Fibroblast of upper back skin (primary cell): ENCODE measurements at places on chromosomes 11 and 22.

DNA sequence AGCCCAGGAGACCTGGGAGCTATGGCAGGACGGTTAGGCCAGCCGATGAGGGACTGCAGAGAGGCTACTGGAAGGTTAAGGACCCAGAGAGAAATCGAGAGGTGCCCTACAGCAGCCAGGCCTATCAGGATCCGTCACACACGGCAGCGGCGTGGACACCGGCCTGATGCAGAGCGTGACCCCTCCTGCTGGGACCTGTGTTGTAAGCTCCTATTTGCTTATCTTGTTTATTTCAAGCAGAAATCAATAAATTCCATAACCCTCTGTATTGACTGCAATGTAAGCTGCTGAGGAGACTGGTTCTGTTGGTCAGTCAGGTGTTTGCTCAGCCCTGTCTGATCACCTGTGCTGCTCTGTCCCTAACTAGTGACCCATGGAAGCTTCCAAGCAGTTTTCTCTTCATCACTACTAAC, 39.9 kb downstream of the PPP2R1B start:
- DNase-seq: no peak

- DNase-seq: no peak
Observed at GRCh38 chr11:107044503-107044902, 26.2 kb upstream of the GUCY1A2 start.

GRCh38 chr11:66904981-66905521, 48.2 kb downstream of the LRFN4 start:
- no peak for DNase-seq

- no peak for DNase-seq
Observed at GRCh38 chr11:102155676-102156075, 45.4 kb downstream of the YAP1 start.

DNA sequence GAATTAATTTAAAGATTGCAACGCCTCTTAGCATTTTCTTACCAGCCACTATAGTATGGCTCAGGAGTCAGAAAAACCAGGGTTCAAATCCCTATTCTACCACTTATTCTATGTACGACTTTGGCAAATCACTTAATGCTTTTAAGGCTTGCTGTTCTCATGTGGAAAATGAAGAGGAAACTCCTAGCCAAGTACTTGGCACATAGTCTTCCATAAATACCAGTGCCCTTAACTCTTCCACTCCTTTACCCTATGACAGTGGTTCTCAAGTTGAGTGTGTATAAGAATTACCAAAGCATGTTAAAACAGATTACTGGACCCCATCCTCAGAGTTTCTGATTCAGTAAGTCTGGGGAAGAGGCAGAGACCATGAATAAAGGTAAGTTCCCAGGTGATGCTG, 107.6 kb downstream of the RBFOX2 start:
- no peak for DNase-seq

DNA sequence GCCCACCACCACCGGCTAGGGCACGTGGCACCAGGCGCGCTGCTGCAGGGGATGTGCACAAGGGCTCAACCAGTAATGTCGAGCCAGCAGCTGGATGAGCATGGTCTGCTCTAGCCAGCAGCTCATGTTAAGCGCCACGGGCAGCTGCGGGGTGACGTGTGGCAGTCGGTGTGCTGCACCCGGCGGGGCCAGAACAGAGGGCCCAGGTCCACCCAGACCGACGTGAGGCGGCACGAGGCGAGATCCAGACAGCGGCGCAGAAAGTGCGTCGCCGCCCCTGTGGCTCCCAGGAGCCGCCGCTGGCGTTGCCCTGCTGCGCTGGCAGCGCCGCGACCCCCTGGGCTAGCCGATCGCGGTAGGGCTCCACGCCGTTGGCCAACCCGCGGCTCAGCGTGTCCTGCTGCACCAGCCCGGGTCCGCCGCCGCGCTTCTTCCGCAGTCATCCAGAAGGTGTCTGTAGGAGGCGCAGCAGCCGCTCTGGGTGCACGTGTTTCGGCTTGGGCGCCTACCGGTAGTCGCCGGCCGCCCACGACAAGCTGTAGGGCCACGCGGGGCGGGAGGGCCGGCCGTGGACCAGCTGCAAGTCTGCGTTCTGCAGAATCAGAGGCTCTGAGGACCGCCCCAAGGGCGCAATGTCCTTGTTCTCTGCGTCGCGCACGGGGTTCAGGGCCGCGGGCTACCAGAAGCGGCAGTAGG, 4.6 kb upstream of the GALR3 start:
- DNase-seq: peak; percentile 50

- peak; percentile 24 for DNase-seq
Observed at GRCh38 chr11:21511835-21512440, 680.9 kb upstream of the ANO5 start.

DNA sequence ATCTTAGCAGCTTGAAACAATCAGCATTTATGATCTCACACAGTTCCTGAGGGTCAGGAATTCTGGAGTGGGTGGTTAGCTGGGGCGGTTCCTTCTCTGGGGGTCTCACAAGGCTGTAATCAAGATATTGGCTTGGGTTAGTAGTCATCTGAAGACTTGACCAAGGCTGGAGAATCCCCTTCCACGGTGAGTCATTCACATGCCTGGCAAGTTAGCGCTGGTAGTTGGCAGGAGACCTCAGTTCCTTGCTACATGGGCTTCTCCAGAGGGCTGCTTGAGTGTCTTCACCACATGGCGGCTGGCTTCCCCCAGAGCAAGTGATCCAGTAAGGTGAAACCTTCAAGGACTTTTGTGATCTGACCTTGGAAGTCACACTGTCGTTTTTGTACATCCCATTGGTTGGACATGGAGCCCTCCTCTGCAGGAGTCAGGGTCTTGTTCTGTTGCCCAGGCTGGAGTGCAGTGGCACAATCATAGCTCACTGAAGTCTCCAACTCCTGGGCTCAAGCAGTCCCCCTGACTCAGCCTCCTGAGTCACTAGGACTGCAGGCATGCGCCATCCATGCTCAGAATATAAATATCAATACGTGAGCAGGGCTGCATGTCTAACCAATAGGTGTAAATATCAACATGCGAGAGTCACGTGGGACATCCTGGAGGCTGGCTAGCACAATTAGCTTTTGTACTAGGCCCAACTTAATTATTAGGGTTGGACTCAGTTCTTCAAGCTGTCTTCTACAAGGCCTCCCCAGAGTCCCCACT, 7.2 kb upstream of the NIPSNAP1 start:
- DNase-seq: peak; percentile 77

GRCh38 chr11:61369372-61370348, 7.5 kb downstream of the TMEM138 start:
- DNase-seq: peak; percentile 35

- DNase-seq: peak; percentile 76
Observed at GRCh38 chr22:32079130-32080089, 36.3 kb downstream of the SLC5A1 start.

DNA sequence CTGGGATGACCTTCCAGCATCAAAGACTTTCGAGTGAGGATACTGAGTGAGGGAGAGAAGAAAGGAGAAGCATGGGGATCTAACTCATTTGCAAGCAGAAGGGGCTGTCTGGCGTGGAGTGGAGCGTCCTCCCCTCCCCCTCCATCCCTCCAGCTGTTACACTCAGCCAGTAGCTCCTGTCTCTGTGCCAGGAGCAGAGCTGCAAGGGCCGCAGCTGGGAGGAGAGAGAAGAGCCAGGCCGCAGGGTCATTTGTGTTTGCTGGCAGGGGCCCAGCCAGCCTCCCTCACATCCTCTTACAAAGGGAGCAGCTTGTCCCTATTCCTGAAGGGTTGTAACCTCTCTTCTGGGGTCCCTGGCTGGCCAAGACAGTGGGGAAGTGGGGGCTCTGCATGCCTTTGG, 57.9 kb downstream of the NECTIN1 start:
- DNase-seq: peak; percentile 86

- peak; percentile 83 for DNase-seq
Observed at GRCh38 chr11:121889931-121890330, 226.1 kb downstream of the BLID start.

- DNase-seq: peak; percentile 85
Observed at GRCh38 chr22:32985899-32986765, 72.0 kb downstream of the SYN3 start.

- no peak for DNase-seq
Observed at GRCh38 chr11:12242966-12243365, 132.6 kb downstream of the MICAL2 start.

- no peak for DNase-seq
Observed at GRCh38 chr11:73273222-73273895, 1.2 kb downstream of the P2RY6 start.

GRCh38 chr11:64321533-64321932, 3.6 kb downstream of the PRDX5 start:
- DNase-seq: no peak

DNA sequence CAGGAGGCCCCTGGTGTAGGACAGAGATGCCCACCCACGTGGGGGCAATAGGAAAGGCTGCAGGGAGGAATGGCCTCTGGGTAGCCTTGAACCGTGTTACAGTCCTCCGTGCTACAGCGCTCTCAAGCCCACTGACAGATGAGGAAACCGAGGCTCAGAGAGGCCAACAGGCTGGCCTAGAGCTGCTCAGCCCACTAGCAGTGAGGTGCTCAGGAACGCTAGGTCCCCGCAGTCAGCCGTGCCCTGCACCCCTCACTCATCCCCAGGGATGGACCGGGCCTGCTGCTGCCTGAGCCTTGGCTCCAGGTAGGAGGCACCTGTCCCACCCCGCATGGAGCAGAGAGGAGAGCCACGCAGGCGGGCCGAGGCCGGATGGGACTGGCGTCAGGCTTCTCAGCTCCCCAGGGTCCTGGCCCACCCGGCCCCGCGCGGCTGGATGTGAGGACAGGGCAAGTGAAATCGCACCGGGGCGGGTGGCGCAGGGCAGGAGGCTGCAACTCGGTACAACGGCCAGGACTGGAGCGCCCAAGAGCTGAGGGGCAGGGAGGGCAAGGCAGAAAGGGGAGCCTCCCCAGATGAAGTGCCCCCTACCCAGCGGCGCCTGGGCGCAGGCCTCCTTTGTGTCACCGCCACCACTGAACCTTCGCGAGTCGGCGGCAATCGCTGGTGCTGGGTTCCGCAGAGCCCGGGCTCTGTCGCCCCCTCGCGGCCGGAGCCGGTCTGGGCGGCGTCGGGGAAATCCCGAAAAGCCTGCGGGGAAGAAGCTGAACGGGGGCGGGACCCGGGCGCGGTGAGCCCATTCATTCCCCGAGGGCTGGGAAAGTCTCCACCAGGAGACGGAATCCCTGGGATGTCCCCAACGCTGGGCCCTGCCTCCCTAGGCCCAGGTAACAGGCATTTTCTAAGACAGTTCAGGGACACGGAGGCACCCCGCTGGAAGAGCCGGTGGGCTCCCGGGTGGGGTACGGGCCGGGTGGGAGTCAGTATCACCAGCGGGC, 8.4 kb upstream of the SLC2A11 start:
- peak; percentile 63 for DNase-seq

GRCh38 chr11:66749091-66749490, 20.1 kb upstream of the SPTBN2 start:
- DNase-seq: no peak

GRCh38 chr11:96622026-96622634, 232.3 kb downstream of the JRKL start:
- no peak for DNase-seq

DNA sequence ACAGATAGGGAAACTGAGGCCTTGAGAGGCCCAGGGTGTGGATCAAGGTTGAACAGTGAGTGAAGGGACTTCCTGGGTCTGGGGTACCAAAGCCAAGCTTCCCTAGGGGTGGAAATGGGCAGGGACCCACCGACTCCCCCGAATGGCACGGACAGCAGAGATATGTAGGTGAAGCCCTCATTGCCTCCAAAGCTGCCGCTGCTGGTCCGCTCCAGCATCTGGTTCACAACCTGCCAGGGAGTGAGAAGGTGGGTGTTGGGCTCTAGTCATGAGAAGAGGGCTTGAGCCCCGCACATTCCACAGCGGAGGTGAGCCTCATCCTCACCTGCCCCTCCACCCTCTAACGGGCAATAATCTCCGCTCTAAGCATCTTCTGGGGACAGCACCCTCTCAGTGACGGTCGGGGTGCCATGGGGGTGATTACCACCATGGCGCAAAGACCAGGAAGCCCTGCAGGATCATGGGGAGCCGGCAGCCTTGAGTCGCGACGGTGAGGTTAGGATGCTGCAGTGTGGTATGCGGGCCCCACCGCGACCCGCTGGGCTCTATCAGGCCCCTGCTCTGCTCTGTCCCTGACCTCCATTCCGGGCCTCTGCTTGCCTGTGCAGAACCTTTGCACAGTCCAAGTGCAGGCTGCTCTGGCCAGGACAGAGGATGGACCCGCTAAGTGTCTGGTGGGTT, 10.8 kb downstream of the ALDH3B2 start:
- no peak for DNase-seq

DNA sequence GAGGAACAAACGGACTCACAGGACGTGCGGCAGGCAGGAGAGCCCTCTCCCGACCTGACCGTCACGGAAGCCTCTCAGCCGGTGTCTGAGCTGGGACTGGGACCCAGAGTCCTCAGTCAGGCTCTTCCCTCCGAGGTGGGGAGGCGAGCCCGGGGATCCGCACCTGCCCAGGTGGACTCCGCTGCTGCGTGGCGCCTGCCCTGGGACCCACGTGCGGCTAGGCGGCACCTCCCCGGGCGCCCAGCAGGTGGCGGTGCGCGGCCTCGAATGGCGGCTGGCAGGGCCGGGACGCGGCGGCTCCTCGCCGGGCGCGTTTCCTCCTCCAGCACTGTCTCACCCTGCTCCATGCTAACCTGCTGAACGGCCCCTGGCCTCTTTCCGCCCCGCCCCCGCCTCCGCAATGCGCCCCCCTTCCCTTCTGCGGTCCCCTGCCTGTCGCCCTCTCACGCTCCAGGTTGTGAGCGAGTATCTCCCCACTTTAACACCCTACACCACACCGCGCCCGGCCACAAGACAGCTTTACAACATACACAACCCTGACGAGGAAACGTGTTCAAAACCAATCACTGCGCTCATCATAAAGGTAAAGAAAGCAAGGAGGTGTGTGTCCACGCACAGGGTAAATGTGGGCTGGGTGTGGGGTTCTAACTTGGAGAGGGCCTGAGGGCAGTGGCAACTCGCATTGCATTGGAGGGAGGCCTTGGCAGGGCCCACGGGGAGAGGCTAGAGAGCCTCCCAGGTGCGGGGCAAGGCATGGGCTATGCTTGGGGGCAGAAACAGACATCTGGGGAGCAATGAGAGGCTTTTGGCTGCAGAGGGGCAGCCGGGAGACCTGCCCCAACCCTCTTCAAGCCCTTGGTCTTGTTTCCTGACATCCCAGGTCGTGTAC, 25.9 kb upstream of the ATXN10 start:
- DNase-seq: peak; percentile 42

DNA sequence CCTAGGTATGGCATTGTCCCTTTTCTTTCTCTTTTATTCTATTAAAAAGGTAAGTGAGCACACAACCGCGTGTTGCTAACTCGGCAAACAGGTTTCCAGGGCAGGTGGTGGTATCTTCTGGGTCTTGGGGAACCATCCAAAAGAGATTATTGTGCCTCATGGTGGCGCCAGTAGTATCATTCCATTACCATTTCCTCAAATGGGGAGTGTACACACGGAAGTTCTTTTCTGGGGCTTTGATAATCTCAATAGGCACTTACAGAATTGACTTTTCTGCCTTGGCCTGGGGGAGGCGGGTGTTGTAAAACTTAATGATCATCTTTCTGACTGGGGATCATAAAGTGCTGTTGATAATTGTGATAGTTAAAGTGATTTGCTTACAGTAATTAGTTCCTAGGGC, 234.1 kb downstream of the KIRREL3 start:
- no peak for DNase-seq
